ENCODE measurements at places on chromosomes 11 and 22.

GRCh38 chr11:124152770-124153407 lies 30.3 kb upstream of the OR10D3 start:
- no peak for DNase-seq

DNA sequence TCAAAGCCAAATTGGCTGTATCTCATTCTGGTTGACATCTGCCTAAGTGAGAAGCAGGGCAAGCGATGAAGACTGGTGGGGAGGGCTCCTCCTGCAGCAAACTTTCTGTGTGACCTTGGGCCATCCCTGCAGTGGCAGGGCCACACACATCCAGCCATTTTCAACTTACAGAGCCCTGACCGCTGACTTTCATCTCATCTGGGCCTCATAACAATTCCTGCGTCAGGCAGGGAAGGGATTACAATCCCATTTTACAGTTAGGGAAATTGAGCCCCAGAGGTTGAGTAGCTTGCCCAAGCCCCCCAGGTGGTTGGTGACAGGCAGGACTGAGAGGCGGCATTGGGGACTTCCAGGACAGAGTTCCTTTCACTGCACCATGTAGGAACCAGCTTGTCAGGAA lies 21.9 kb downstream of the TPBGL start:
- no peak for DNase-seq

- no peak for DNase-seq
Observed at GRCh38 chr11:71557257-71557656, 8.1 kb upstream of the KRTAP5-10 start.

GRCh38 chr11:9210224-9210921 lies 54.8 kb downstream of the DENND5A start:
- no peak for DNase-seq

DNA sequence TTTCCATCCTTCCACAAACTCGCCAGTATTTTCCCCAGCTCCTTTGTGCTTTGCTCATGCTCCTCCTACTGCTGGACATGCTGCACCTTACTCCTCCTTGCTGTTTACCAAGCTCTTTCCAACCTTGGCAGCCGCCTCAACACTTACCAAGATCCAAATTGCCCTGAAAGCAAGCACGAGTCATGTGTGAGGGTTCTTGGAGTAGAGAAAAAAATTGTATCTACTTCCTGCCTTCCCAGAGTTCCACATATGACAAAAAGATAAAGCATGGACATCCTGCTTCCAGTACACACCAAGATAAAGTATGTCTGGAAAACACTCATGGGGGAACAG lies 767.5 kb downstream of the NTM start:
- no peak for DNase-seq

DNA sequence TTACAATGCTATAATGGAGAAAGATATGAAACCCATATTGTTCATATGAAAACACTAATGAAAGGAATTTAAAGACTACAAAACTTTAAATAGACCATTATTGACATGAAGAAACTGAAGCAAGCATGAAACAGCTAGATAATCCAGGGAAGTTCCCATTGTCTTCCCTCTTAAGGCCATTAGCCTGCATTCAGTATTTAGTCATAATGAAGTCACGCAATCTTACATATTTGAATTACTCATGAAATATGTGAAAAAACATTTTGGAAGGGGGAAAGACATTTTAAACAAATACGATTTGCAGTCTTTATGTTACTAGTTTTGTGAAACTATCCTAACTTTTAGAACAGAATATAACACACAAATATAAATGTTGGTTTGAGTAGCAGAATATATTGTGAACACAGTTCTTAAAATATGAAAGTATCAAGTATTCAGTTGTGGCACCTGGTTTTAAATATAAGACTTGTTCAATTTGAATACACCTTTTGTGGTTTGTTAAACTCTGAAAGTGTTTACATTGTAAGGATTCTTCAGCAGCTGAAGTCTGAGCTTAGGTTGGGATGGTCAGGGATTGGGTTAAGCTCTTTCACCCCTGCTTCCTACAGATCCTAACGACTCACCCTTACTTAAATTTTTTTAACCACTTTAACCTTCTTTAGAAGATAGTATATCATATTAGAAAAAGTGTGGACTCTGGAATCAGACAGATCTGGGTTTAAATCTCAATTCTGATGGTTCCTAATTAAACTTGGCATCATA lies 500.3 kb upstream of the TENM4 start:
- DNase-seq, result no peak

DNA sequence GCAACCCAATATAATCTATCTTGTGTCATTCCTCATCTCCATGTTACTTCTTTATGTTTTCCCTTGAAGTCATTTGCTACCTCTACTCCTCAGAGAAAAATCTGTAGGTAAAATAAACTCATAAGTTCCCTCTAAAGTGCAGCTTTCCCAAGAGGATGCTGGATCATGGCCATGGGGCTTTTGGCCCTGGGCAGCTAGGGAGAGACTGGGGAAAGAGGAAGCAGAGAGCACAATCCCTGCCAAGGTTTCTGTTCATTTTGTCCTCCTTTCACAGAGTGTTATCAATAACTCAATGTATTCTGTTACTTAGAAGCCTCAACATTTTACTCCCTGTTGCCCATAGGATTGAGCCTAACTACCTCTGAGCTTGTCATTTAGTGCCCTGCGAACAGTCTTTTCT lies 9.0 kb downstream of the RNF121 start:
- no peak for DNase-seq

GRCh38 chr11:134060316-134060715 lies 8.6 kb upstream of the JAM3 start:
- no peak for DNase-seq

GRCh38 chr11:87173185-87174039 lies 135.7 kb downstream of the TMEM135 start:
- DNase-seq, result no peak

DNA sequence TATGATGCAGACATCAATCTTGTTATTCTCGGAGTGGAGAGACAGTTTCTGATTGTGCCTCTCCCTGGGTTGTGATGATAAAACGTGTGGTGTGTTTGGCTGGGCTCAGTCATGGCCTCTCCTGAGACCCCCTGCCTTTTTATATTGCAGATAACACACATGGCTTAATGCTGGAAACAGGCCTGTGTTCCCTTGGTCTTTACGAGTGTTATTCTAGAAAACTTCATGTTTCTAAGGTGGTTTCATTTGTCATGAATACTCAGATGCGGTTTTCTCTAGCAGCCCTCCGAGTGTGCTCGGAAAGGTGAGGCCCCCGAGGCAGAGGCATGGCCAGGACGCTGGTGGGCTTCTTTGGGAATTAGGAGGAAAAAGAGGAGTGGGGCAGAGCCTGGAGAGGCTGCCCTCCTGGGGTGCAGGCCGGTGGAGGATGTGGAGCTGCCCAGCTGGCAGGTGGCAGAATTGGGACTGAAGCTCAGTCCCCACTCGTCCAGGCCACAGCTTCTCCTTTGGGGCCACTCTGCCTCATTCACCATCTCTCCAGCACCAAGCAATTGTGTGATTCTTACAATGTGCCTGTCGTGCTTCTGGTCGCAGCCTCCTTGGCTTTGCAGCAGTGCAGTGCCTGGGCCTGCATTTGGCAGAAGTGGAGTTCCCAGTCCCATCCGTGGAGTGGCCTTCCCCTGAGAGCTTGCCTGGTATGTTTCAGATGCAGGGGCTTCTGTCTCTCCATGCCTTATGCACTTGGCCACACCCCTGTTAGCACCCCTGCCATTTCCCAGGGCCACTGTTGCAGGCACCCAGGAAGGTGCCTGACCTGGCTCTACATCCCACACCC lies 309.6 kb downstream of the TBC1D22A start:
- no peak for DNase-seq

GRCh38 chr11:59295435-59295834 lies 63.3 kb upstream of the OR5AN1 start:
- DNase-seq, result no peak

Measured in stimulated activated naive CD8-positive, alpha-beta T cell treated with anti-CD3 and anti-CD28 coated beads, Interleukin-15, amount 100 ng/mL, for 72 hours (primary cell).